GM23338 (cell line): ENCODE measurements at places on chromosomes 3 and 15. TPM values are rescaled to one million over a fixed set of nuclear protein-coding genes. Genes with fewer than 3 reads are reported as not detected.

GRCh38 chr15:83947156-83947555, 288.4 kb upstream of the GOLGA6L4 start:
- H3K27ac ChIP-seq = no peak overlapping the region
- no peak overlapping the region for H3K4me3 ChIP-seq
- H3K4me1 ChIP-seq = no peaks in the 10 kb centered on the region
- no peaks in the 10 kb centered on the region for H3K36me3 ChIP-seq
- DNase-seq = no peak

The CDCP1 gene
- 17.4 and 20.1 TPM in 2 replicates for total RNA-seq

DNA sequence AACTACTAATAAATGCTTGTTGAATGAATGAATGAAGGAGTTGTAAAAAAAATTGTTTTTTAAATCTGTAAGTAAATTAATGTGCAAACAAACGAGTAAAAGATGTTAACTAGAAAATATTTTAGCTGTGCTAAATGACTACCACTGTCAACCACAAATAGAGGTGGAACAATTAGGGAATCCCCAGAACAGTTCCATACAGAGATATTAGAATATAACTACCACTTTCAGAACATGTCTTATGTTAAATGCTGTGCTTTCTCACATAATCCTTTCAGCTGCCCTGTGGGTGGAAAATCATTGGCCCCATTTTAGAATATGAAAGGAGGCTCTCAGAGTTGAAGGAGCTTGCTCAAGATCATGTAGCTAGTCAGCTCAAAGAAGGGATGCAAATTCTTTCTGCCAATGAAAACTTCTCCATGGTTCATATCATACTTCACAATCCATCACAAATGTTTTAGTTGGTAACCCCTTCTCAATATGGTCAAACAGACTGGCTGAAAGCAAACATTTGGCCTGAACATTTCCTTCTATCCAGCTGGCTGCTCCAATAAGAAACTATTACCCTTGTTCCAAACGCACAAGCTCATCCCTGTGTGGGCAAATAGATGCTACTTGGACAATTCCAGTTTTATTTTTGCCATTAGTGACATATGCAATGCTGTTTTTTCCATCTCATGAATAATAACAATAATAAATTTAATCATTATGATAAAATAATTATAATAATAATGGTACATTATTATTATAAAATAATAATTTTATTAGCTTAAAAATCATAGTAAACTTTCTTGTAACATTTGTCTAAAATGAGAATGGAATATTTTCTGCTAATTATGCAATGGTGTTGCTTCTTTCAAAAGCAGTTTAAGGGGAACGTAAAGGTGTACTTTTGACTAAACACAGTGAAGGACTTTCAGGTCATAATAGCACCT, 290.4 kb upstream of the STT3B start:
- H3K36me3 ChIP-seq = no peaks in the 10 kb centered on the region
- no peak overlapping the region for H3K4me3 ChIP-seq
- no peak overlapping the region for H3K27ac ChIP-seq
- DNase-seq = no peak
- no peaks in the 10 kb centered on the region for H3K27me3 ChIP-seq

The CMSS1 gene
- 34.4 and 39.4 TPM in 2 replicates for total RNA-seq

DNA sequence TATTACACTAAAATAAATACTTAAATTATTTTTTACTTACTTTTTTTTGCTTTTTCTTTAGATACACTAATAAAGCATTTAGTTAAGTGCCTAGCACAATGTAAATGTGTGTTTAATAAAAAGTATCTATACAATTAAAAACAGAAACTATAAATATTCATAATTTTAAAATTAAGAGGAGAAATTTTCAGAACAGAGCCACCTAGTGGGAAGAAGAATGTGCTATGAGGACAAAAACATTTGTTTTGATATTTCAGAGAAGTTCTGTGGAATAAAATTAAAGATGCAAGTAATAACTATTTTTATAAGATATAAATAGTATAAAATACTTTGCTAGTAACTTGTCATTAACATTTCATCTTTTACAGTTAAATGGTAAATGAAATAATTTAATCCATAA, 33.6 kb upstream of the PLSCR5 start:
- DNase-seq = no peak
- H3K27me3 ChIP-seq = no peaks in the 10 kb centered on the region
- H3K4me1 ChIP-seq = peaks cover 9% of the 10 kb centered on the region; the same call in 1 of the 2 replicates
- no peak overlapping the region for H3K27ac ChIP-seq

DNA sequence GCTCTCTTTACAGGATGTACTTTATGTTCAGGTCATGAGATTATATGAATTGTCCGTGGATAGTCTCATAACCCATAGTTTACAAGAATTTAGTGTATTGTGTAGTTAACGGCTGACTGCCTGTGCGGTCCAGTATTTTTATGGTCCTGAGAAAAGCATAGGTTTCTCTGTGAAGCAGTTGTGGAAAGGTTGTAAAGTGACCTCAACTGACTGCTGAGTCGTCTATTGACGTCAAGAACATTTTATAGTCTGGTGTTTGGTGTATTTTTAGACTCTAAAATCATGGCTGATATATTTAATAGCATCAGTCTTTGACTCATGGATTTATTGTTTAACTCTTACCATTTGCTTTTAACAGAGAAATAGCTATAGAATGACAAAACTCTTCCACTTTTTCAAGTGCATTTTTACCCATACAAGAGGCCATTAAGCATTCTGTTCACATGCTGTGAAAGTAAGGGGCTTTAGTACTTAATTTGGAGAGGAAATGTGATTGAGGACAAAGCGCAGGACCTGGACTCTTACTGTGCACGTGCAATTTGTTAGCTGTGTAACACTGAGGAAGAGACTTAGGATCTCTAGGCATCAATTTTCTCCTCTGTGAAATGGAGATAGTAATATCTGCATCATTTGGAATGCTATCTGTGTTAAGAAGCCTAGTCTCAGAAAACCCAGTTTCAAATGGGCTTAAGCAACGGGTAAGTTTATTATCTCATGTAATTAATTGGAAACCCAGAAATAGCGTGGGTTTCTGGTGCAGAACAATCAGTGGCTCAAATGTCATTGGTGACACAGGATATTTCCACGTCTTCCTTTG, 240.8 kb downstream of the NFKBIZ start:
- no peak overlapping the region for H3K27ac ChIP-seq
- DNase-seq = no peak
- H3K36me3 ChIP-seq = no peaks in the 10 kb centered on the region
- H3K4me1 ChIP-seq = no peaks in the 10 kb centered on the region

The IMPDH2 gene
- total RNA-seq = 297 and 314 TPM in 2 replicates

- H3K4me1 ChIP-seq = 0 out of 2 replicates have a peak, but pooled peaks cover 3% of the 10 kb centered on the region
- DNase-seq = no peak
- H3K4me3 ChIP-seq = no peak overlapping the region
- H3K27ac ChIP-seq = no peak overlapping the region
Observed at GRCh38 chr3:171660188-171660587, 150.1 kb downstream of the PLD1 start.

The CHRNB4 gene
- 1.0 and 1.6 TPM in 2 replicates for total RNA-seq

GRCh38 chr3:152595975-152596821, 238.7 kb upstream of the P2RY1 start:
- no peak overlapping the region for H3K4me3 ChIP-seq
- no peak for DNase-seq
- no peak overlapping the region for H3K27ac ChIP-seq
- H3K36me3 ChIP-seq = no peaks in the 10 kb centered on the region
- no peaks in the 10 kb centered on the region for H3K27me3 ChIP-seq

The CACNA2D3 gene
- total RNA-seq = 2.3 and 3.7 TPM in 2 replicates

- no peak overlapping the region for H3K27ac ChIP-seq
- no peak for DNase-seq
- H3K27me3 ChIP-seq = no peaks in the 10 kb centered on the region
- H3K36me3 ChIP-seq = no peaks in the 10 kb centered on the region
- H3K4me3 ChIP-seq = no peak overlapping the region
Observed at GRCh38 chr15:70141376-70142071, 43.8 kb upstream of the TLE3 start.
